ENCODE measurements at places on chromosomes 5 and 9. TPM values are rescaled to one million over a fixed set of nuclear protein-coding genes. Genes with fewer than 3 reads are reported as not detected.
A peak's percentile ranks its signal among the peaks of the same experiment; 100 is the strongest.

The EPB41L4B gene
- total RNA-seq = 0.24 TPM

DNA sequence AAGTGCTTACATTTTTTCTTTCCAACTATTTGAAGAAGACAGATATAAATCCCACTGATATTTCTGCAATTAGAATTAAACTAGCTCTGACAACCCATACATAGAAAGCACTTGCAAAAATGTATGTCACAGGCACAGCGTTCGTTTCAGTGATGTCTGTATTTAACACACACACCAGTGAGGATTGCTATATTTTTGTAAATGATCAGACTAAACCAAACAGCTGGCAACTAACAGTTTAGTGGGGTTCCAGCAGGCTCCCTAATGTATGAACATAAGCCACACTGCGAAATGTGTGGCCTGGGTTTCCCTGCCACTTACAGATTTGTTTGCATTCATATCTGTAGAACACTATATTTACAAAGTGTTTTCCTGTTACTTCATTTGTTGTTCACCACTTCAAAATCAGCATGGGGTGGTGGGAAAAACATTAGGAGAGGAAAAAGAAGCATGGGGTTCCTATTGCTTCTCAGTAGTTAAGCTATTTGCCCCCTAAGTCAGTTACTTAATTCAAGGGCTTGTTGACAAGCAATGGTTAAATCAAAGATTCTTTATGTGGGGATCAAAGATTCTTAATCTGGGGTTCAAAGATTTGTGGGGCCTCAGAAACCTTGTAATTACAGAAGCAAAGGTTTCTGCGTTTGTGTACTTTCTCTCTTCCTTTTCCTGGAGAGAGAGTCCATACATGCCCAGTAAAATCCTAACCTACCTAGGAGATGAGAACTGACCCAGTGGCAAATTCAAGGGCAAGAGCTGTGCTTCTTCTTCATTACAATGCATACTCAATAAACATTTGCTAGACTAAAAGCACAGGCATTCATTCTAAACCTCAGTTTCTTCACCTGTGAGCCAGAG is 27.1 kb downstream of the ZNF608 start:
- no peaks in the 10 kb centered on the region for H3K4me1 ChIP-seq
- H3K27ac ChIP-seq = no peak overlapping the region
- no peak for DNase-seq
- no peaks in the 10 kb centered on the region for H3K27me3 ChIP-seq
- no peak overlapping the region for H3K4me3 ChIP-seq
- no peaks in the 10 kb centered on the region for H3K36me3 ChIP-seq

- peaks cover 1% of the 10 kb centered on the region for H3K36me3 ChIP-seq
- H3K4me1 ChIP-seq = peaks cover 17% of the 10 kb centered on the region
- H3K27me3 ChIP-seq = peaks cover 26% of the 10 kb centered on the region
- peak; percentile 63 for DNase-seq
- peak overlapping the region; percentile 91 for H3K4me3 ChIP-seq
- no peak overlapping the region for H3K27ac ChIP-seq
Observed at GRCh38 chr5:98769210-98769958, 4.1 kb upstream of the RGMB start.

- DNase-seq = no peak
- no peaks in the 10 kb centered on the region for H3K36me3 ChIP-seq
- no peak overlapping the region for H3K27ac ChIP-seq
- peaks cover 50% of the 10 kb centered on the region for H3K4me1 ChIP-seq
- H3K27me3 ChIP-seq = no peaks in the 10 kb centered on the region
- no peak overlapping the region for H3K4me3 ChIP-seq
Observed at GRCh38 chr5:67511911-67512310, 315.3 kb upstream of the CD180 start.

The ZCCHC7 gene
- 28.8 TPM for total RNA-seq

Data from activated naive CD4-positive, alpha-beta T cell treated with anti-CD3 and anti-CD28 coated beads for 36 hours (primary cell).